ENCODE measurements at places on chromosomes 5 and 9. TPM values are rescaled to one million over a fixed set of nuclear protein-coding genes. Genes with fewer than 3 reads are reported as not detected.

- no peak for DNase-seq
Observed at GRCh38 chr5:66475731-66476130, 120.5 kb upstream of the MAST4 start.

- no peak for DNase-seq
Observed at GRCh38 chr5:93899026-93899600, 157.7 kb upstream of the POU5F2 start.

GRCh38 chr5:123907349-123907748 lies 395.4 kb downstream of the CSNK1G3 start:
- no peak for DNase-seq

DNA sequence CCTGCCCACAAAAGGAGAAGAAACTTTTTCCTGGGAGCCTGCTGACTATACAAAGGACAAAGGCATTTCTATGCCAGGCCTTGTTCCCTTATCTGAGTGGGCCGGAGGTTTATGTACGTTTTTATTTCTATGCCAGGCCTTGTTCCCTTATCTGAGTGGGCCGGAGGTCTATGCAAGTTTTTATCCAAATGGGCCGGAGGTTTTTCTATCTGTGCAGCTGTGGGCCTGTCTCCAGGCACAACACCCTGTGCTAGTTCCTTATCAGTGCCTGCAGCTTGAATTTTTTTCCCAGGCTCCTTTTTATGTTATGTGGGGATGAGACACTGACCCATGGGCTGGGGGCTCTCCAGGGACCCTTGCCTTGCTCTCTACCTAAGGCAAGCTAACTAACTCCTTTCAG lies 5.5 kb downstream of the SLC25A2 start:
- DNase-seq = no peak

- no peak for DNase-seq
Observed at GRCh38 chr9:99305820-99306811, 84.0 kb downstream of the SEC61B start.

DNA sequence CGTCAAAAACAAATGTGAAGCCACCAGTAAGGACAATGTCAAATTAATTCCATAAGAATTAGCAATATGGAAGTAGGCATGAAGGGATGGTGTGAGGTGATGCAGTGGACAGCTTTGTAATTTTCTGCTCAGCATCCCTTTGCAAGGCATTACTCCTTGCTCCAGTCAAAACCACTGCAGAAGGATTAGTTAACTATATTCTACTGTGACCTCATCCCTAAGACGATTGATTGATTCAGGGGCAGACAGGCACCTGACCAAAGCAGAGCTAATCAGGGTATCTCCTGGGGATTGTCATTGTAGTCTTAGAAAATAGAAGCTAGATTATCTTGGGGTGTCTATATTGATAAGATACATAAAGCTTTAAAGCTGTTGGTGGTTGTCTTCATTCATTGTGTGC lies 98.7 kb downstream of the NMUR2 start:
- DNase-seq = no peak

GRCh38 chr5:167528651-167529050 lies 762.8 kb upstream of the WWC1 start:
- DNase-seq = no peak

Gene REXO4
- 14.8 TPM for total RNA-seq

DNA sequence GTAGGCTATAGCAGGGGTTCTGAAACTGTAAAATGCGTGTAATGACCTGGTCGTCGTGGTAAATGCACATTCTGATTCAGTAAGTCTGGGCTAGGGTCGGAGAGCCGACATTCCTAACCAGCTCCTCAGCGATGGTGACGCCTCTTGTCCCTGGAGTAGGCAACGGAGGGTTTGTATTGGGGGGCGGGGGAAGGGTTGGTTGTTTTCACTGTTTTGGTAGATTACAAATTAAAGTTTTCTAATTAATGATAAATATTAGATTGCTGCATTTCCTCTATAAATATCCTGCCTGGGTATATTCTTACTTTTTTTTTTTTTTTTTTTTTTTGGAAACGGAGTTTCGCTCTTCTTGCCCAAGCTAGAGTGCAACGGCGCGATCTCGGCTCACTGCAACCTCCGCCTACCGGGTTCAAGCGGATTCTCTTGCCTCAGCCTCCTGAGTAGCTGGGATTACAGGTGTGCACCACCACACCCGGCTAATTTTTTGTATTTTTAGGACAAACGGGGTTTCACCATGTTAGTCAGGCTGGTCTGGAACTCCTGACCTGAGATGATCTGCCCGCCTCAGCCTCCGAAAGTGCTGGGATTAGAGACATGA lies 566 bp upstream of the ALDH7A1 start:
- no peak for DNase-seq

GRCh38 chr5:152072091-152072490 lies 147.4 kb upstream of the GLRA1 start:
- no peak for DNase-seq

DNA sequence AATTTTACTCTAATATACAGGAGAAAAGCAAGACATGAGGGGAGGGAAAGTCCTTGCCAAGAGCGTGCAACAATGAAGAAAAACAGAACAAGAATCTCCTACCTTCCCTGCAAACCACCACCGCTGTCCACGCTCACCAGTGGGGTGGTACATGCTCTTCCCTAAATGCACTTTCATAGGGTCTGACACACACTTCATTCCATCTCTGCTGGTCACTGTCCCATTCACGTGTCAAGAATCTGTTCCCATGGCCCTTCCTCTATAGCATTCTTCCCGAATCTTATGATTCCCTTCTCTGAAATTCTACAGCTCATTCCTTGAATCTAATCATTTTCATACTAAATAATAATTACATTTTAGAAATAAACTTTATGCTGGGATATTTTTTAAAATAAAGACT lies 11.4 kb upstream of the DNAH5 start:
- no peak for DNase-seq

Gene OBP2B
- total RNA-seq = not detected

Gene PDZD2
- 0.71 TPM for total RNA-seq

DNA sequence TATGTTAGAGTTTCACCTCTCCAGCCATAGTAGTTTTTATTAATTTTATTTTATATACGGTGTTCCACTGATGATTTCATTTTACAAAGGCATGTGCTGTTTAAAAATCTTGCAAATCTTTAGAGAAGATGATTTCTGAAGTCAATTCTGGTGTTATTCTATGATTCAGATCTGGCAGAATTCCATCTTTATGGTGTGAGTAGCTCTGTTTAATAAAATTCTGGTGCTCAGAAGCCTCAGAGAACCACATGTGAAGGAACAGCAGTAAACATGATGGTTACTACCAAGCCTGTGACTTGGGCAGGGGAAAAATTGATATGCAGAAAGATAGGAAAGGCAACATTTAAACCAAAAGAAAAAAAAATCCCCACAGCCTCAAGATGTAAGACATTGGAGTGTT lies 299.7 kb downstream of the NPR3 start:
- peak; percentile 29 for DNase-seq

GRCh38 chr5:96743805-96744204 lies 63.9 kb downstream of the ERAP1 start:
- no peak for DNase-seq

Gene SLC25A51
- total RNA-seq = 31.3 TPM

Gene KIAA1191
- total RNA-seq = 204 TPM

GRCh38 chr9:35763803-35764202 lies 9.7 kb upstream of the MSMP start:
- DNase-seq = no peak

Gene HTR1A
- total RNA-seq = not detected

Gene GABRP
- 0.28 TPM for total RNA-seq

Gene SLC34A3
- not detected for total RNA-seq

Gene SLC6A18
- not detected for total RNA-seq

GRCh38 chr5:143619040-143619439 lies 192.9 kb upstream of the HMHB1 start:
- no peak for DNase-seq

- DNase-seq = no peak
Observed at GRCh38 chr5:100838048-100838473, 65.0 kb downstream of the ST8SIA4 start.

GRCh38 chr5:74054641-74055421 lies 428.8 kb downstream of the ARHGEF28 start:
- no peak for DNase-seq

GRCh38 chr5:116652196-116652729 lies 77.6 kb upstream of the SEMA6A start:
- peak; percentile 94 for DNase-seq

DNA sequence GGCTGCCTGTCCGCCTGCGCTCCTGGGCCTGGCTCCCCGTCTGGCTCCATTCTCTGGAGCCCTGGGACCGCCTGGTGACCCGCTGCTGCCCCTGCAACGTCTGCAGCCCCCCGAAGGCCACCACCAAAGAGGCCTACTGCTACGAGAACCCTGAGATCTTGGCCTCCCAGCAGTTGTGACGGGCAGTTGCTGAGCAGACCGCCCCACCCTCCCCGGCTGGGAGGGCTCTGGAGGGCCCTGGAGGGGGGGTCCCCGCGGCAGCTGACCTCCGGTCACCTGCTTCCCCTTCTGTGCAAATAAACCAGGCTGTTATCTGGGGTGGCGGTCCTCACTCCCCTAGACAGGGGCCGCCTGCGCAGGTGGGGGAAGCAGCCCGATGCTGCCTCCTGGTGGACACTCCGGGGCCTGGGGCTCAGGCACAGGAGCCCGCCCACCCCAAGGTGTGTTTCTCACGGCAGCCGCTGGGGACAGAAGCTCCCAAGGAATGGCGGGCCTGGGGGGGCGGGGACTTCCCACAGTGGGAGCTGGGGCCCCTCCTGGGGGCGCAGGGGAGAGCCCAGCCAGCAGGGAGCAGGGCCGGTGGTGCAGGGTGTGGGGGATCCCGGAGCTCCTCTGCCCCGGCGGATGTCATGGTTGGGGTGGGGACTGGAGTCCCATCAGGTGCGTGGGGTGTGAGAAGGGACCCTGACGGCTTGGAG lies 4.7 kb upstream of the TUBB4B start:
- peak; percentile 55 for DNase-seq

DNA sequence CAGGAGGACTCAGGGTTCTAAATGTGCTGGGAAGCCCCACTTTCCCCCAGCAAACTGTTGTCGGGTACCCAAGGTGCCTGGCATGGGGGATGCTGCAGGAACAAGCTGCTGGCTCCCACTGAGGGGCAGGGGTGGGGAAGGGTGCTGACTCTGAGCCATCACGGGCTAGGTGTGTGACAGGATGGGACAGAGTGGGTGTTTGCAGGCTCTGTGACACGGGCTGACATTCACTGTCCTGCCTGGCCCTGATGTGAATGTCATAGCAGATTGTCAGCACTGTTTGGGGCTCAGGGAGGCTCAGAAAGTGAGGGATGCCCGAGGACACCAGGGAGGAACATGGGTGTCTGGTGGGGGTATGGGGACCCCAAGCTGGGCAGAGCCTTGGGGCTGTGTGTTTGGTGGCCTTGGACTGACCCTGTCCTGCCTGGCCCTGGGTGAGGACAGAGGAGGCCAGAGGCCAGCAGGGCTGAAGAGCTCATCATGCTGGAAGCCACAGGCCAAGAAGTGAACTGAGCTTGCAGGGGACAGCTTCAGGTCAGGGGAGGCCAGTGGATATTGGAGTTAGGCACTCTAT lies 20.6 kb downstream of the WNK2 start:
- DNase-seq = no peak

DNA sequence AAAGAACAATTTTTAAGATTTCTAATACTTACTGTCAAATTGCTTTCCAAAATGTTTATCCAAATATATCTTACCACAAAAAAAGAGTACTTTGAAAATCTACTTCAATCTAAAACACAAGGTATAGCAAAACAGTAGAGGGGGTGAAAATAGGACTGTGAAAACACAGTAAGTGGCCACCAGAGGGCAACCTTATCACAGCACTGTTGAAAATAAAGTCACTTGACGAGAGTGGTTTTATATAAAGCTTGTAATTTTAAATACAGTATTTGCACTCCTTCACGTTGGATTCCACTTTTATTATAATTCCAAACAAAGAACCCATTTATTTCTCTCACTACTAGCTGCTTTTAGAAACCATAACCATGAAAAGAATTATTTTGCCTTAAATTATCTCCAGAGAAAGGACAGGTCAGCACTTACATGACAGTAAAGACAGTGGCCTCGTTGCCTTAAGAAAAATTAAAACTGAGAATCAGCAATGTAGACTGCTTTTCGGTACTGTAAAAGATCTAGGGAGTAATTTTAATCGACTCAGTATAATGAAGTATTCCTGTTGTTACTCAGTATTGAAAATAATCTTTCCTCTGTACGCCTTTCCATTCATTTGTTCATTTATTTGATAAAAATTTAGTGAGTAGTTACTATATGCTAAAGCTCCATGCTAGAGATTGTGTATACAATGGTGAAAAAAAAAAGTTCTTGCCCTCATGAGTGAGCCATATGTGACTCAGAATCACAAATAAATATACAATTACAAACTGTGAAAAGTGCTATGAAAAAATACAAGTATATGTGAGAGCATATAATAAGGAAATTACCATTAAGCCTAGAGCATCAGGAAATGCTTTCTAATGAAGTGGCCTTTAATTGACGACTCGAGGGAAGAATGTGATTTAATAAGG lies 40.0 kb upstream of the CDK5RAP2 start:
- peak; percentile 55 for DNase-seq

Gene FBP2
- not detected for total RNA-seq

GRCh38 chr9:38244971-38245370 lies 147.5 kb upstream of the ALDH1B1 start:
- no peak for DNase-seq

Gene GLRA1
- total RNA-seq = not detected

DNA sequence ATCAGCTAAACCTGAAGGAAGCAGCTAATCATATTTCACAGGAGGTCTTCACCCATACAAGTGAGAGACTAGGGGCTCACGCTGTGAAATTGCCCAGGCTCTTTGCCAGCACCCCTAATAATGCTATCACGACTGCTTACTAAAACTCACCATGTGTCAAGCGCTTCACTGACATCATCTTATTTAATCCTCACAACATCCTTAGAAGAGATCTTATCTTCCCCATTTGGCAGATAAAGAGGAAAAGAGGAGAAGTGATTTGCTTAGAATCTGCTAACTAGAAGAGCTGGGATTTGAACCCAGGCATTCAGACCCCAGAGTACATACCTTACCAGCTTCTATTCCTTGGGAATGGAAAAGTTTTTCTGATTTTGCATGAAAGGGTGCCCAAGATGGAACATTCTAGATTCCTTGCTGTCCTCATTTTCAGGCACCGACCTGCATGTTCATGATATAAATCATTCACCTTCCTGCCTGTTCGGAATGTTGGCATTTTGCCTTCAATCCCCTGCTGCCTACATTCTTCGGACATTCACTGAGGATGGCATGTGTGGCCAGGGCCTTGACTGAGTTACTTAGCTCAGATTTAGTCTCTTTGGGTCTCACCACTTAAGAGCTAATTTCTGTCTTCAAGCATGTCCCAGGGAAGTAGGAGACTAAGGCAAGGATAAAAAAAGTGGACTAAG lies 88.1 kb downstream of the SH3TC2 start:
- DNase-seq = no peak

- DNase-seq = no peak
Observed at GRCh38 chr9:98037357-98037756, 19.2 kb upstream of the NANS start.

DNA sequence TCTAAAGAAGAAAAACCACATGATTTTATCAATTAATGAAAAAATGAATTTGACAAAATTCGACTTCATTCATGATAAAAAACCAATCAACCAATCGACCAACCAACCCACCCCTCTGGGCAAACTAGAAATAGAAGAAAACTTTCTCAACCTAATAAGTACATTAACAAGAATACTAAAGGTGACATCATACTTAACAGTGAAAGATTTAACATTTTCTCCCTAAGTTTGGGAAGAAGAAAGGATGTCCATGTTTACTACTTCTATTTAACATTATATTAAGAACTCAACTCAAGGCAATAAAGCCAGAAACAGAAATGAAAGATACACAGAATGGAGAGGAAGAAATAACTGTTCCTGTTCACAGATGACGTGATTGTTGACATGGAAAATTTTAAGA lies 476.1 kb upstream of the MEF2C start:
- no peak for DNase-seq

- no peak for DNase-seq
Observed at GRCh38 chr5:3217771-3218495, 377.7 kb upstream of the IRX1 start.

GRCh38 chr5:181173420-181174342 lies 26.3 kb downstream of the OR2V2 start:
- peak; percentile 95 for DNase-seq

Measured in mammary epithelial cell (primary cell).